KG1 (cell line): ENCODE measurements at places on chromosomes 12 and 14.

DNA sequence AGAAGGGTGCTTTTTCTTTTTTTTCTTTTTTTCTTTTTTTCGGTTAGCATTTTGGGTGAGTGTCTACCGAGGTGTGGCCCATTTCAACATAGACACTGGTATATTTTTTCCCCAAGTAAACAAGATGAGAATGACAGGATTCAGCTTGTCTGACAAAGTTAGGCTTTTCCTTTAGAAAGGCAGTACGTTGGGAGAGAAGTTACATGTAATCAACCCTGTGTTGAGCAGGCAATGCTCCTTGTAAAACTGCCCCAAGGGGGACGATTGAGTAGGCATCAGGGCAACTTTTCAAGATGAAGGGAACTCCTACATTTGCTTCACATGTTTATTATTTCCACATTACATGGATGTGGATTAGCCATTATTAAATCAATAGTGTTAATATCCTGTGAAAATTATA is 1.7 kb downstream of the EMP1 start:
- DNase-seq, result no peak

DNA sequence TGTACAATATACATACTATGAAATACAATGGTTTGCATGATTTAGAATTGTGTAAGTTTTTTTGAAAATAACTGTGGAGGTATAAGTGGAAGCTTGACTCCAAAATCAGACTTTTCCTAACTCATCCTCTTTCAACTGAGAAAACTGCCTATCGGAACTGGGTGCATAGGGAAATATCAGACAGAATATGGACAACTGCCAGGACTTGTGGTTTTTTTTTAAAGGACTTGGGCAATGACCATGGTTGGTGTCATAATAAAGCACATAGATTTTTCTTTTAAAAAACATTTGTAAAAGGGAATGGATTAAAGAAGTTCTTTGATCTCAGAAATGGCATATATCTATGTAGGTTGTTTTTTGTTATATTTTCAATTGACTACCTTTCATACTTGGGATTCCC is 53.3 kb upstream of the LRRK2 start:
- no peak for DNase-seq

- DNase-seq, result no peak
Measured at GRCh38 chr14:36442824-36443241, 77.2 kb downstream of the NKX2-1 start.

- DNase-seq, result no peak
Measured at GRCh38 chr12:50613463-50613862, 108.7 kb downstream of the DIP2B start.

DNA sequence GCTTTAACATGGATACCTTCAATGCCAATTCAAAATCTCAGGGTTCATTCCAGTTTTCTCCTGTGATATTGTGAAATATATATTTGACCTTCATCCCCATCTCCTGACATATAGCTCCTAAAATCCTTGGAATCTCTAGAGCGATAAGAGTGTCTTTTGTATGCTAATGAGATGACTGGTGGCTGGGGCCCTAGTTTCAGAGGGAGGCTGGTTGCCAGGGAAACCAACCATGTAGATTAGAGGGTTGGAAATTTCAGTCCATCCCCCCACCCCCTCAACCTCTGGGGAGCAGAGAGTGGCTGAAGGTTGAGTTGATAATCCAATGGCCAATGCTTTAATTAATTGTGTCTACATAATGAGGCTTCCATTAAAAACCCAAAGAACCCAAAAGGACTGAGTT is 59.4 kb downstream of the SDR9C7 start:
- DNase-seq, result no peak
